ENCODE measurements at places on chromosomes 5 and 9. TPM values are rescaled to one million over a fixed set of nuclear protein-coding genes. Genes with fewer than 3 reads are reported as not detected.

RNF183 gene
- total RNA-seq: not detected

COL23A1 gene
- 0.16 TPM for total RNA-seq

FABP6 gene
- total RNA-seq: 1.4 TPM

BSPRY gene
- not detected for total RNA-seq

LCN1 gene
- total RNA-seq: not detected

SRD5A1 gene
- total RNA-seq: 51.8 TPM

JMY gene
- 48.7 TPM for total RNA-seq

ZNF474 gene
- 1.2 TPM for total RNA-seq

MORN5 gene
- 1.2 TPM for total RNA-seq

OGN gene
- 15.1 TPM for total RNA-seq

DMRT3 gene
- 0.16 TPM for total RNA-seq

MLANA gene
- not detected for total RNA-seq

PCDHB15 gene
- 22.1 TPM for total RNA-seq

FPGS gene
- 18.1 TPM for total RNA-seq

KIF4B gene
- 0.16 TPM for total RNA-seq

NTRK2 gene
- 266 TPM for total RNA-seq
